ENCODE measurements at places on chromosomes 2 and 18. TPM values are rescaled to one million over a fixed set of nuclear protein-coding genes. Genes with fewer than 3 reads are reported as not detected.

MAPRE3 gene
- 7.6 TPM for total RNA-seq

GRCh38 chr2:18527822-18528221 lies 32.6 kb downstream of the RDH14 start:
- DNase-seq, result no peak

DNA sequence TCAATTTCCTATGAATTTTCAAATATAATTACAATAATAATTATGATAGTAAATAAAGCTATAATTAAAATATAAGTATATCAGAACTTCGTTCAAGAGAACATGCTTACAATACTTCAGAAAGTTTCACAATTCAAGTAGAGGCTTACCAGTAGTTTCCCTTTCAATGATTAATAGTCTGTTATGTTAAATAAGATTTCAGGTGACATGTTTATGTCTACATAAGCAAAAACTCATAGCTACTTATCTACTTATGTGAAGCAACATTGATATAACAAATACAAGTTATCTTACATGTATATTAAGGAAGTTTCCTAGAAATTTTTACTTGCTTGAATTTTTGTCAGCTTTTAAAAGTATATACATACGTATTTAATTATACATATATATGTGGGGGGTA lies 4.5 kb upstream of the COL3A1 start:
- DNase-seq, result no peak

DNA sequence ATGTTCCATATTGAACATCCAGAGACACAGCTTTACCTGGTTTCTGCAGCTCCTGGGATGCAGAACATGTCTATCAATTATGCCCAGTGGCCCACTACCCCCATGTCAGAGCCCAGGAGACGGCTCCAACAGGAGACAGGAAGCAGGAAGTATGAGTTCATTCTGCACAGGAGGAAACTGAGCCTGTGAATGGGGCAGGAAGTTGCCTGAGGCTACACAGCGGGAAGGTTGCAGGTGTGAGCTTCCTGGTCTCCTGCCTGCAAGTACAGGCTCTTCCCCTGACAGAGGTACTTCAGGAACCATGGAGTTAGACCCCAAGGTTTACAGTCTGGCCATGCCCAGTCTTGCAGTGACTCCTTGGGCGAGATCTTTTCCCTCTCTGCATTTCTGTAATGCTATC lies 2.8 kb upstream of the BOK start:
- no peak for DNase-seq

DNA sequence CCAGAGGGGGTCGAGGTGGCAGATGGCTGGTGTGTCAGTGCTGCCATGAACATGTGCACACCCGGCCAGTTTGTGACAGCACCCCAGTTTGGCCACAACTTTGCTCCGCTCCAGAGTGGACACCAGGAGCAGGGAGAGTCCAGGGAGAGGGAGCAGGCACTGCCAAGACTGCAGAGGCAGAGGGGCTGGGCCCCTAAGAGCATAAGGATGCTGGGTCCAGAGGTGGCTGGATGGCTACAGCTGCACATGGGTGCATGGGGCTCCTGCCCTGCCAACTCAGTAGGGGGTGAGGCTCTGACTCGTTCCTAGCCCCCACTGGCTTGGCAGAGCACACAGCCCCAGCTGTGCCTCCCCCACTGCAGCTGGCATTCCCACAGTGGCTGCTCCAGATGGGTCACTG lies 999.2 kb upstream of the CRIM1 start:
- no peak for DNase-seq

DNA sequence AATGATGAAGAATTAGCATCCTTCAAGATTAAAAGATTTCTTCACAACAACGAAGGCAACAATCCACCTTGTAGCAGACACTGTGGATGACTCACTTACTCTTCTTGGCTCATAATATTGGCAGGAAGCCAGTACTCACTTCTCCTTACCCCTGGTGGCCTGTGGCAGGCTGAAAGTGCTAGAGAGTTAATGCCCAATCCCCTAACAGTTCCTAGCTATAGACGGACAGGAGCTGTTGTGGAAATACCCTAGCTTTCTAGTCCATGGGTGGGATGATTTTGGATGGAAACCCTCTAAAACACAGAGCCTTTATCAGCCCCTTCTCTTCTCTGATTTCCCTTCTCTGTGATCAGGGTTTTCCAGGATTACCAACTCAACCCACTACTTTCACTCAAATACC lies 128.6 kb upstream of the NYAP2 start:
- no peak for DNase-seq

DNA sequence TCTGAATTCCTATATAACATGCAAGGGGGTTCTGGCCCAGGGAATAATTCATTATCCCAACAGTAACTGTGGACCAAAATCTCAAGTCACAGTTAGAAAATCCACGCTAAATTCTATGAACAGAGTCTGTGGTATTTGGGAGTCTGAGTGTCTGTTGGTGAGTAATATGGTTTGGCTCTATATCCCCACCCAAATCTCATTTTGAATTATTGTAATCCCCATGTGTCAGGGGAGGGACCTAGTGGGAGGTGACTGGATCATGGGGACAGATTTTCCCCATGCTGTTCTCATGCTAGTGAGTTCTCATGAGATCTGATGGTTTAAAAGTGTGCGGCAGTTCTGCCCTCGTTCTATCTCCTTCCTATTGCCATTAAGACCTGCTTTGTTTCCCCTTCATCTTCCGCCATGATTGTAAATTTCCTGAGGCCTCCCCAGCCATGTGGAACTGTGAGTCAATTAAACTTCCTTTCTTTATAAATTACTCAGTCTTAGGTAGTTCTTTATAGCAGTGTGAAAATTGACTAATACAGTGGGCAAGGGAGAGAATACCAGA lies 68.3 kb downstream of the NBAS start:
- DNase-seq, result no peak
